ENCODE measurements at places on chromosomes 12 and 14.
A peak's percentile ranks its signal among the peaks of the same experiment; 100 is the strongest.

DNA sequence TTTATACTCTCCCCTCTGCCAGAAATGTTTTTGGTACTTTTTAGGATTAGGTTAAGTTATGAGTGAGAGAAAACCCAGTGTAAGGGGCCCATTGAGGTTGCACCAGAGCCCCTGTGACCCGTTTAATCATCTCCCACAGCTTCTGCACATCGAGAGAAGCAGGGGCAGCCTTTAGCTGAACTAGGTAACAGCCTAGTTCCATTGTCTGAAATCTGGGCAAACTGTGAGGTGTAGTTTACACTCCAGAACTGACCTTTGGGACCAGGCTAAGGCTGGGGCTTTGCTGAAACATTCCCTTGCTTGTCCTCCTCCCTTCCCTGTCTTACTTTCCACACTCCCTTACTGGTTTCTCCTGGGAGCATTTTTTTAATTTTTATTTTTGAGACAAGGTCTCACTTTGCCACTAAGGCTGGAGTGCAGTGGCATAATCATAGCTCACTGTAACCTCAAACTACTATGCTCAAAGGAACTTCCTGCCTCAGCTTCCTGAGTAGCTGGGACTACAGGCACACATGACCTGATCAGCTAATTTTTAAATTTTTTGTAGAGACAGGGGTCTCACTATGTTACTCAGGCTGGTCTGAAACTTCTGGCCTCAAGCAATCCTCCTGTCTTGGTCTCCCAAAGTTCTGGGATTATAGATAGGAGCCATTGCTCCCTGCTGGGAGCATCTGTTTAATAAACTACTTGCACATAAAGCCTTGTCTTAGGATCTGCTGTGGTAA, 25.9 kb upstream of the DHRS2 start:
- DNase-seq = no peak

DNA sequence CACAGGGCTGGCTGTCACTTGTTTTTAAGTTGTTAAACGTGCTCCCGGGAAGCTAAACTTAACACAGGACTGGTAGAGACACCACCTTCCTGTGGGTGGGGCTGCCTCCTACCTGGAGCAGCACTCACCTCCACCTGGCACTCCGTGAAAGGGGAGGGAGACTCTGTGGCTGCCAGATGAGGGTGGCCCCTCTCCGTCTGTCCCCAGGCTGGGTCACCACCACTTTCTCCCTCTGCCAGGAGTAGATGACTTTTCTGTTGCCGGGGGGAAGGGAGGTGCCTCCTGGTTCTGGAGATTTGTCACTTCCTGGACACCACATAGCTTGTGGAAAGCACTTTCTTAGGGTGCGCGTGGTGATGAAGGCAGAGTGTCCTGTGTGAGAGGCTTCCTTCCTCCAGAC, 81.3 kb downstream of the WDR20 start:
- DNase-seq = no peak

- no peak for DNase-seq
Observed at GRCh38 chr12:132695431-132695830, 8.0 kb downstream of the PXMP2 start.

- DNase-seq = no peak
Observed at GRCh38 chr14:106317593-106317992, 791.2 kb downstream of the TMEM121 start.

DNA sequence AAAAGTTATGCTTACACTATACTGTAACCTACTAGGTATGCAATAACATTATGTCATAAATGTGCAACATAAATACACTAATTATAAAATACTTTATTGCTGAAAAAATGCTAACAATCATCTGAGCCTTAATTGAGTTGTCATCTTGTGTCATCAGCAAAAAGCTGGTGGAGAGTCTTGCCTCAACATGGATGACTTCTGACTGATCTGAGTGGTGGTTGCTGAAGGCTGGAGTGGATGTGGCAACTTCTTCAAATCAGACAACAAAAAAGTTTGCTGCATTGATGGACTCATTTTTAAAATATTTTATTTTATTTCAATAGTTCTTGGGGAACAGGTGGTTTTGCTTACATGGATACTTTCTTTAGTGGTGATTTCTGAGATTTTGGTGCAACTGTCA, 93.9 kb upstream of the AMN1 start:
- no peak for DNase-seq

- DNase-seq = no peak
Observed at GRCh38 chr14:36223558-36223957, 47.0 kb upstream of the PTCSC3 start.

DNA sequence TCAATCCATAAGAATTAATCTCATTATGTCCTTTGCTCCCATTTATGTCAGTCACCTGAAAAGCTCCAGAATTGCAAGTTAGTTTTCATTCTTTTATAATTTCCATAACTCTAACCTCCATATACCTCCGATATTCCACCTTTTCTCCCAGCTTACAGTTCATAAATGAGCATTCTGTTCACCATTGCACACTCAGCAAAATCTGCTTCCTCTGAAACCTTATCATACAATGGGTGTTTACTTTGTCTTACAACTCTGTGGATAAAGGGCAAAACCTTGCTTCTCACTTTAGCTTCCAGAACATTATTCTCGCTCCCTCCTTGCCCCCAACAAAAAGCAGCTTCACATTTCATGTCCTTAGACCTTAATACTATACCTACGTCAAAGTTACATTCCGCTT, 19.3 kb upstream of the SLCO1B1 start:
- DNase-seq = no peak

DNA sequence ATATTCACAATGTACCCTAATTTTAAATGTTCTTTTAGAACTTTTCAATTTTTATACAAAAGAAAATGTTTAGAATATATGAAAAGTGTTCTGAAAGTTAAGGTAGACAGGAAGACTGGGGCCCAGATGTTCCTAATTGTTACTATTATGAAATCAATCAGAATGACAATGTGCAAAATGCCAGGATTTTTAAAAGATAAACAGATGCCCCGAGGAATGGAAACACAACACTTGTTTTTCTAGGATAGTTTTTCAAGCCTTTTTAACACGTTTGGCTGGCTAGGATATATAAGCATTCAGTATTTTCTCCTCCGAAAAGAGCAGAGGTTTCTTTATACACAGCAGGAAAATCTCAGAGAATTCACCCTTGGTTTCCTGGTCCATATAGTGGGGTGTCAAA, 106.8 kb downstream of the ESR2 start:
- no peak for DNase-seq

- peak; percentile 36 for DNase-seq
Observed at GRCh38 chr12:5516371-5517241, 84.7 kb downstream of the NTF3 start.

DNA sequence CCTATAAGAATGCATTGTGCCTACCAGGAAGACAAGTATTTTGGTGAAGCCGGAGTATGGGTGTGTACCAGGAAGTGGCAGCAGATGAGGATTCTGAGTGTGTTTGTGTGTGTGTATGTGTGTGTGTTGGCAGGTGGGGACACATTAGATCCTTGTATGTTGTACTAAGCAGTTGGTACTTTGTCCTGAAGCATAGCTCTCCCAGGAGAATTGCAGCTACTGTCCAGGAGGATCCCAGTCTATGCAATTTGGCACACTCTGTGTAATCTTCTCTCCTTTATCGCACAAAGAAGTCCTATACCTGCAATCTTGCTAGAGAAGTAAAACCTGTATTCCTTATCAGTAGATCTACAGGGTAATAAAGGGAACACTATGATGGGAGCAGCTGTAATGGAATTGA, 276.5 kb downstream of the PAWR start:
- no peak for DNase-seq

DNA sequence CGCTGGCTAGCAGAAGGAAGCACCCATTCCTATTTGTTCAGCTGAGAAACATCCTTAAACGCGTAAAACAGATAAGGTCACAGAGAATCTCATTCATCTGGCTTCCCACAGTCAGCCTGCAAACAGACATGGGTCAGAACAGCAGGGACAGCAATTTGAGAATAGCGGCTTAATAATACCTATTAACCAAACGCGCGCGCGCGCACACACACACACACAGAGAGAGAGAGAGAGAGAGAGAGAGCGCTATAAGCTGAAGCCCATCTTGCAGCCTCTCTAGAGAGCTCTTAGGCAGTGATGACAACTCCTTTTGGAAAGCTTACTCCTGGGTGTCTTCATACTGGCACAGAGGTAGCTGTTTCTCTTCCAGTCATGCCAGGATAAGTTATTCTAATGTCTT, 26.4 kb downstream of the TMEM132D start:
- peak; percentile 23 for DNase-seq

DNA sequence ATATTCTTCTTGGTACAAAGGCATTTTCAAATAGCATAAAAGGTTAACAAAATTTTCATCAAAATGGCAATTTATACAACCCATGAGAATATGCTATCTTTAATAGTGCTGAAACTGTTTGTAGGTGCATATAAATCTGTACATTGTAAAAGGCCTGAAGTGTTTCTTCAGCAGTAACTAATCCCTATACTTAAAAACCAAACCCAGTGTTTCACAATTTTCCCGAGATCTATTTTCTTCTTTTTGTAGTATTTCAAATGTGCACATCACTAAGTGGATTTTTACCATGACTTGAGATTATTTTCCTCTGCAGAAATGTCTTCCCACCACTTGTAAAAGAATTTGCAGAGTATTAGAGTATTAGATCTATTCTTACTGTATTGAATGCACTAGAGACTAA, 76.5 kb downstream of the FERMT2 start:
- DNase-seq = no peak

DNA sequence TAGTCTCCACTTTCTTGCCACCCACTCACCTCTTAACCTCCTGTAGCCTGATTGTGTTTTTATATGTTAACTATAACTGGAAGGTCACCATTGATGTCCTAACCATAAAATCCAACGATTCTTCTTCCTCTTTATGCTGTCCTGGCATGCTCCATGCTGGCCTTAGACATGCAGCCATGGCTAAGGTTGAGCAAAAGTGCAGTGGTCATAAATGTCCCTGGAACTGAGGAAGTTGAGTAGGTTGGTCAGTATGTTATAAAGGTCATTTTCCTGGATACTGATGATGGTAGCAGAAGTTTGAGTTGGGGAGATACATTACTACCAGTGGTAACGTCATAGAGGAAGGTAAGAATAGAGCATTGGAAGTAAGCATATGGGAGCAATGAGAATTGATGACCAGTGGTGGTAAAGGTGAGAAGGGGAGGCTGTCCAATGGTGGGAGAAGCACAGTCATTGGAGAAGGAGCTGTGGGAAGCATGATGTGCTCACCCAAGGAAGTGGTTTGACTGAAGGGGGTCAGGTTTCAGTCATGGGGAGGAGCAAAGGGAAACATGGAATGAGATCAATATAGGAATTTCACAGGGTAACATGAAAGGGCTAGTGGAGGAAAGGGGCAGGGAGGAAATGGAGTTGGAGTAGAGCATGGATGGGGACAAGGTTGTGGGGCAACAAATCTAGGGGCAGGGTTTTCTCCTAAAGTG, 240.8 kb downstream of the DACT1 start:
- no peak for DNase-seq

DNA sequence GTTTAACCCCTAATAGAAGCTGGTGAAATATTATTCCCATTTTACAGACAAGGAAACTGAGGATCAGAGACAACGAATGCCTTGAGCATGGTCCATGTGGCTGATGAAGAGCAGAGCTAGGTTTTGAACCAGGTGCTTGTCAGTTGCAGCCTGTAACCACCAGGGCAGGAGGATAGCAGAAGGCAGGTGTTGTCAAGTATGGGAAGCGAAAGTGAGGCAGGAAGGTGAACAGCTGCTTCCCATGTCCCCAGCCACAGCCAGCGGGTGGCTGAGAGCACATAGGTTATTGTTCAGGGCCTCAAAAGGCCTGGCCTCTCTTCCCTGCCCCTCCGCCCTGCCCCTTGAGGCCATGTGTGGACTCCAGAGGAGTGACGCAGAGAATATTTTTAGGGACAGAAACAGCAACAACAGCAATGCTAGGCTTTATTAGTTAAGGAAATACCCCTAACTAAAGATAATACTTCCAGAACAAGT, 39.6 kb downstream of the IQSEC3 start:
- DNase-seq = peak; percentile 35

GRCh38 chr14:68282479-68283377, 463.1 kb downstream of the RAD51B start:
- DNase-seq = peak; percentile 16

DNA sequence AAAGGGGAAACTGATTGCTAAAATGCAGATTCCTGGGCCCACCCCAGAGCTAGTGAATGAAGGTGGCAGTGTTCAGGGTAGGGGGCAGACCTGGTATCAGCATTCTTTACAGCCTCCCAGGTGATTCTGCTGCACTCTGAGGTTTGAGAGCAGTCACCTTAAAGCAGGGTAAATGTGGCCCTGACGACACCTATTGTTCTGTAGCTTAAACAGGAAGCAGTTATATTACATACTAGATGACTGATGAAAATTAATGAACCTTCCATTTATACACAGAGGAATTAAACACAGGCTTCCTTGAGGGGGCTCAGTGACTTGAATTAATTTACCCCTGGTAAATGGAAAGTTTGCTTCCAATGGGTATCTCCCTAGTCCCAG, 25.3 kb downstream of the NUAK1 start:
- DNase-seq = no peak

- no peak for DNase-seq
Observed at GRCh38 chr14:96062506-96062905, 23.3 kb downstream of the C14orf132 start.

DNA sequence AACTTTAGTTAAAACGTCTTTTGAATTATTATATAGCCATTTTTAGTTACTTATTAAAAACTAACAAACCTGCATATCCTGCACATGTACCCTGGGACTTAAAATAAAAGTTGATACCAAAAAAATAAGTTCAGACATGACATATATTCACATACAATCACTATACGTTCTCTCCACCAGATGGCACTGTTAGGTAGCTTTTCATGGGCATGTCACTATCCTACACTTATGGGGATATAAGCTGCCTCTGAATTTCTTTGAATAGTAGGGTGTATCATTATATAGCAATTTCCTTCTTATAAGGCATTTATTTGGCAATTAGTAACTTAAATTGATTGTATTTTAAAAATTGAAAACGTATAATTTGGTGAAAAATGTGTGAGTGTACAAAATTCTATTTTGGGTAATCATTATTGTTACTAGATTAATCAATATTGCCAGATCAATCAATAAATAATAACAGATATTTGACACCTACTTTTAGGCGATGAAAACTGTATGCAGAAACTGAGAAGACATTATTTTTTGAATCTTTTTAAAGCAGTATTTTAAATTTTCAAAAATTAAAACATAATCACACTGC, 31.8 kb upstream of the OR10A7 start:
- peak; percentile 44 for DNase-seq
